Stimulated activated CD4-positive, alpha-beta T cell treated with anti-CD3 and anti-CD28 coated beads, TNF-alpha, amount 100 ng/mL, for 24 hours (primary cell): ENCODE measurements at places on chromosomes 7 and 10.

GRCh38 chr10:48234295-48234694 is 40.2 kb downstream of the FRMPD2 start:
- DNase-seq, result no peak

DNA sequence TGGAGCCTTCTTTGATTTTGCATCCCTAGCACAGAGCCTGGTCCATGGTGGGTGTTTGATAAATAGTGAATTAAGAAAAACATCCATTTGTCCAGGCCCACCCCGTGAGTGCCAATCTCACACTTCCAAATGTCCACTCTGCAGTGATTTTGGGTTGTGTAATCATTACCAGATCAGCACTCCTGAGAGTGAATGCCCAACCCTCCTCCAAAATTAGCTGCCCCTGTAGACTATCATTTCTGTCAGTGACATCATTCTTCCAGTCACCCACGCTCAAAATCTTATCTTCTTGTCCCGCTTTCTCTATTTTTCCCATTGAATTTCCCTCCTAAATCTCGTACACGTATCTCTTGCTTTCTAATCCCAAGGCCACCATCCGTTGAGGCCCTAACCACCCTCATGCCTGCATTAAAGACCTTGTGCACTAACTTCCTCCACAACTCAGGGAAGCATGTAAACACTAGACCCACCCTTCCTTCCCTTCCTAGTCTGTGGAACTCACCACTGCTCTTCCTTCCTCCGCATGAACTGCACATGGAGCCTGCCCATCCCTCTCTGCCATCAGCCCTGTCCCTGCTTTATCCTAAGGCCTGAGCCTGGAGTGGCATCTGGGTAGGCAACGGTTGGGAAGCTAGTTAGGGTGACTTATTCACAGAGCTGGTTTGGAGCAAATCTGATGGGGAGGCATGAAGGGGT is 32.8 kb downstream of the PIK3AP1 start:
- no peak for DNase-seq

DNA sequence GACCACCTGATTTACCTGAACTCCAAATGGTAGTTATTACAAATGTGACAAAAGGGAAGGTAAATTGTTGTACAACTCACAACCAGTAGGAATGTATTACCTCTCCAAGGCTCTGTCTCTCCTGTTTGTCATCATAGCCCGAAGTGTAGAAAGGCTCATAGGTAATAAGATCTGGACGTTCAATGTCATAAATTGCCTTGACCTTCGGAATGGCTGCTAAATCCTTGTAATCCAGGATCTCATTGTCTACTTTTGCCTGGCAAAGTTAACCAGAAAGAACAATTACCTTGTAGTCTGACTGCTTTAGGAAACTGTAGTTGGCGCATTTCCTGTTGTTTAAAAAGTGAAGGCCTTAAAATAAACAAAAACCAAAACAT is 68.6 kb upstream of the AFAP1L2 start:
- no peak for DNase-seq

- no peak for DNase-seq
Observed at GRCh38 chr10:99535764-99536337, 3.1 kb downstream of the NKX2-3 start.

DNA sequence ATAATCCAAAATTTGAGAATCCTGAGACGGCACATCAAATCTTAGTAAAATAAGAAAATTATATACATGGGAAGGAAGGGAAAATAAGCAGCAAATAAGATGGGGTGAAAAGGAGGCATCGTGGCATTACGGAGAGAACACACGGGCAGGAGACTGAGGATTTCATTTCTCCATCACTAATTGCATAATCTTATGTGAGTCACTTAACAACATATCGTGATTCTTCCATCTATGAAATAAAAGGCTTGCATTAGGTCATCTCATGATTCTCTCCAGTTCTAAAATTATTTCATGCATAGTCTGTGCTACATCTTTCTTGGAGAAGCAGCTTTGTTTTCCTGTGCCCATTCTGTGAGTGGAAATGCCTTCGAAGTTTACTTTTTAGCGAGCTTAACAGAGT is 288.7 kb downstream of the LRMDA start:
- DNase-seq, result no peak

- no peak for DNase-seq
Observed at GRCh38 chr7:5477723-5478531, 54.3 kb upstream of the TNRC18 start.

GRCh38 chr10:106401967-106402366 is 762.5 kb downstream of the SORCS1 start:
- no peak for DNase-seq

GRCh38 chr10:7481368-7481765 is 70.5 kb upstream of the SFMBT2 start:
- no peak for DNase-seq

- DNase-seq, result no peak
Observed at GRCh38 chr7:42642699-42643098, 269.2 kb downstream of the C7orf25 start.

GRCh38 chr7:151724250-151724915 is 152.5 kb downstream of the PRKAG2 start:
- DNase-seq, result no peak

- no peak for DNase-seq
Observed at GRCh38 chr7:143255564-143255963, 7.7 kb upstream of the GSTK1 start.

DNA sequence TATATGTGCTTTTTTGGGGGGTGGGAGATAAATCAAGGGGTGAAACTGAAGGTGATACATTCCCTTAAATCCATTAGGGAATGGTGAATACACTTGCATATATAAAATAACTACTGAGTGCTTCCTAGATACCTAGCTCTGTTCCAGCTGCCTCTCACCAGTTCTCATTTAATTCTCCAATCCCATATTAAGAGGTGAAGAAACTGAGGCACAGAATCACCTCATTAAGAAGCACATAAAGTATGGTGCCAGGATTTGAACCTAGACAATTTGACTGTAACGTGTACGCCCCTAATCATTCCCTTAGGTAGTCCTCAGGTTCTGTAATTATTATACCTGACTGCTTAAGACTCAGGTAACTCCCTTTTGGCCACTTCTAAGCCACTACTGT is 1.5 kb upstream of the SFR1 start:
- DNase-seq, result no peak

- no peak for DNase-seq
Observed at GRCh38 chr7:6725003-6725402, 18.3 kb upstream of the ZNF12 start.

- no peak for DNase-seq
Observed at GRCh38 chr10:123442901-123443300, 223.3 kb upstream of the GPR26 start.

DNA sequence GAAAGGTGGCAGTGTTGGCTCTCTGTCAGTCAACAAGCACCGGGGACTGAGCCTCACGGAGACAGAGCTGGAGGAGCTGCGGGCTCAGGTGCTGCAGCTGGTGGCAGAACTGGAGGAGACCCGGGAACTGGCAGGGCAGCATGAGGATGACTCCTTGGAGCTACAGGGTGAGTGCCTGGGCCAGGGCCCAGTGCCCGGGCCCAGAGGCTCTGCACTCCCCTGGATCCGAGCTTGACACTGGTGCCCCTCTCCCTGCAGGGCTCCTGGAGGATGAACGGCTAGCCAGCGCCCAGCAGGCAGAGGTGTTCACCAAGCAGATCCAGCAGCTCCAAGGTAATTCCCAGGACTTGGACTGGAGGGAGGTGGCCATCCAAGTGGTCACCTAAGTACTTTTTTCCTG is 2.7 kb downstream of the CCDC136 start:
- DNase-seq, result no peak

DNA sequence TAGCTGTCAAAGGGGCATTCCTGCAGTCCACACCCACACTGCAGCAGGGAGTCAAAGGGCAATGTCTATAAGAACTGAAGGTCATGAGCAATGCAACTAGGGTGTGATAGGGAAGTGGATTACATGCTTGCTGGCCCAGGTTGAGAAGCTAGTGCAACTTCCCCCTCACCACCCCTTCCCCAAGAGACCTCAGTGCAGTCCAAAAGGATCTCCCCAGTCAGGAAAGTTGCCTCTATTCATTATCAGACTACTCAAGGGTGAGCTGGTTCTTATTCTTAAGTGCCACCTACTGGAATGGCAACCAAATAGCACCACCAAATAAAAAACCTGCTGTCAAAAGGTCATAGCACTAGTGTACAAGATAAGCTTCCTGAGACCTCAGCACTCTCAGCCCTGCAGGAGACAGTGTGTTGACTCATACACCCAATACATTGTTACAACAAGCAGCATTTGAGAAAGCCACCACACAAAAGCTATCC is 28.2 kb downstream of the MTERF1 start:
- no peak for DNase-seq

- no peak for DNase-seq
Observed at GRCh38 chr7:1144269-1144771, 15.7 kb downstream of the ZFAND2A start.

- no peak for DNase-seq
Observed at GRCh38 chr7:4713183-4713784, 31.2 kb downstream of the FOXK1 start.

DNA sequence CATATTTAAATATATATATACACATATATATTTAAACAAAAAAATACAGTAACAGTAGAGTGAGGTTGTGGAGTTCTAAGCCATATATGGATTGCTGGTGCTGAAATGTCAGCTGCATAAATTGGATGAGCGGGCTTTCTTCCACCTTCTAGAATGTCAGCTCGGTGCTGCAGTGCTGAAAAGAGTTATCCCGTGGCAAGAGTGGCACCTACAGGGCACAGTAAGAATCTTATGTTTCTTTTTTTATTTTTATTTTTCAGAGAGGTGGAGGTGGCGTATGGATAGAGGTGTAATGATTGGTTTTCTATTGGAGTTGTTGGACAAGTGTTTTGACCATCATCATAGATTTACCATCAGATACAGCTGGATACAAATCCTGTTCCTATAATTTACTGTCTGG is 86.2 kb upstream of the DYNC1I1 start:
- no peak for DNase-seq

GRCh38 chr7:114243646-114244045 is 171.0 kb upstream of the FOXP2 start:
- no peak for DNase-seq

DNA sequence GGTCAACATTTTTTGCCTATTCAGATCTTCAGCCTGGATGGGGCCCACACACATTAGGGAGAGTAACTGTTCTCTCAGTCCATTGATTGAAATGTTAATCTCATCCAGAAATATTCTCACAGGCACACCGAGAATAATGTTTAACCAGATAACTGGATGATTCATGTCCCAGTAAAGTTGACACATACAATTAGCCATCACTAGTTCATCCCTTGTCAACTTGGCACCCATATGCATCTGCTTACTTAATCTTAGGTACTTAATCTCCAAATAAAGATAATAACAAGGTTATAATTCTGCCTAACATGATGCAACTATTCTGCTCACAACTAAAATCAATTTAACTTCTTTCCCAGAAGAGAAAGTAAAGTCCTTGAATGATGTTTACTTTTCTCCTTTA is 502.6 kb downstream of the ADRA2A start:
- no peak for DNase-seq

DNA sequence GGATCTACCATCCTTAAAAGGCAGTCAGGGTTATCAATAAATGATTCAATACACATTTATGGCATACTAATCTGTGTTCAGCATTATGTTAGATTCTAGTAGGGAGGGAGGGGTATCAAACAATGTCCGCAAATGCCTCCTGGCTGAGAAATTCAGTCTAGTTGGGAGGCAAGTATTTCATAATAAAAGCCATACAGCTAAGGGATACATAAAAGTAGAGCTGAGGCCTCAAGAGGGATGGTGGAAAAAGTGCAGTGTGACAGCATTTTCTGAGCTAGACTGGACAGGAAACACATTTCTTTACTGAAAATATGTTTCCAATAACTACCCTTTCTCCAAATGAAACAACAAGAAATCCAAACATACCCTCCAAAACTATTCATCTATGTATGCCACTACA is 152.8 kb upstream of the LRRN3 start:
- DNase-seq, result no peak

GRCh38 chr7:117143580-117143979 is 179.3 kb downstream of the WNT2 start:
- no peak for DNase-seq

DNA sequence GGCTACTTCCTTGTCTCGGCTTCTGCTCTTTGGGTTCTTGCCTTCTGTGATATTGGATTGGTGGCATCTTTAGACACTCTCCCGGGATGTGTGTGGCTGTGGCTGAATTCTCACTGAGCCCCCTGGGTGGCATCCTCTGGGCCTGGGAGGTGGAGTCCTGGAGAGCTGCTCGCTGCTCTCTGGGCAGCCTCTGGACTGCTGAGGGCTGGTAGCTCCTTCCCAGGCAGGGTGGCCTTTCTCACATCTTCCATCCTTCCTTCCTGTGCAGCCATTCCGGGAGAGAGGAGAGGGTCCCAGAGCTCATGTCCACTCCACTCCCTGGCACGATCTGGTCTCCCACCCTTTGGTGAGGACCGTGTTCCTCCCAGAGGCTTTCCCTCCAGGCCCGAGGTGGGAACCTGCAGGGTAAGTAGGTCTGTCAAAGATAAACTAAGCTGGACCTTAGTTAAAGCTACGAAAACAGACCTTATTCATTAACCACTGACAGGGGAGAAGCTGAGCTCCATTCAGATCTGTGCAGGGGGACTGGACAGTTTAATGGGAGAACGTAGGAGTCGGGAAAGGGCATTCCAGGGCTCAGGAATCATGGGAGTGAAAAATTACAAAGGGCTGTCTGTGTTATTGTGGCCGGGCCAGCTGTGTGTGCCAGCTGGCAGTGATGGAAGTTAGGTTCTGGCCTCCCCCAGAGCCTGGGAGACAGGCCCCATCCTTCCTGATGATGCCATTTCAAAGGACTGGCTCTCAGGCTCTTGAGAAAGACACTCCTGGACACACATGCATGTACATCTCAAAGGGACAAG is 8.7 kb downstream of the ATP6V0E2 start:
- DNase-seq, result no peak

GRCh38 chr10:131168238-131168875 is 143.2 kb downstream of the TCERG1L start:
- no peak for DNase-seq

DNA sequence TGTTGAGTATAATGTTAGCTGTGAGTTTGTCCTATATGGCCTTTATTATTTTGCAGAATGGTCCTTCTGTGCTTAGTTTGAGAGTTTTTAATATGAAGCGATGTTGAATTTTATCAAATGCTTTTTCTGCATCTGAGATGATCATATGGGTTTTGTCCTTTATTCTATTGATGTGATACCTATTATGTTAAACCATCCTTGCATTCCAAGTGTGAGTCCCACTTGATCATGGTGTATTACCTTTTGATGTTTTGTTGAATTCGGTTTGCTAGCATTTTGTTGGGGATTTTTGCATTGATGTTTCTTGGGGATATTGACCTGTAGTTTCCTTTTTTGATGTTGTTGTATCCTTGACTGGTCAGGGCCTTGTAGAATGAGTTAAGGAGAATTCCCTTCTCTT is 166.4 kb downstream of the MLLT10 start:
- no peak for DNase-seq

GRCh38 chr10:89452193-89452592 is 37.8 kb downstream of the IFIT5 start:
- DNase-seq, result no peak
